HAP-1 (cell line): ENCODE measurements at places on chromosomes 16 and 17.
A peak's percentile ranks its signal among the peaks of the same experiment; 100 is the strongest.

DNA sequence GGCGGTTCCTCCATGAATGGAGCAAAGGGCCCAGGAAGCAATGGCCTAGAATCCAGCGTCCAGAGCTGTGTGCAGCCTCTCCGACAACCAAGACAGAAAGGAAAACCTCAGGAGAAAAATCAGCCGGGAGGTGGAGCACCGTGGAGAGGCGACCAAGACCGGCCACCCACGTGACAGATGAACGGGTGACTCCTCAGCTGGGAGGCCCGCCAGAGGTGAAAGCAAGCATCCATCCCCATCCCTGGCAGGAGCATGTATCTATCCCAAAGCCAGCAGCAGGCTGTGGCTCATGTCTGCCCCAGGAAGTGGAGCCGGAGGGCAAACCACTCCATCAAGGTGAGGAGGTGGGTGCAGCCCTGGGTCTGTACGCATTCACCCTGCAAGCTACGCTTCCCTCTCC lies 52.1 kb downstream of the FOXL1 start:
- no peak for DNase-seq

- DNase-seq, result no peak
Observed at GRCh38 chr16:82626791-82627261, at the start of gene CDH13. Gene CDH13, plus strand, starts transcription at chr16:82626969.

- DNase-seq, result no peak
Observed at GRCh38 chr17:1724869-1725641, 551 bp downstream of the WDR81 start.

- DNase-seq, result no peak
Observed at GRCh38 chr17:39922006-39922405, 3.6 kb upstream of the GSDMB start.

DNA sequence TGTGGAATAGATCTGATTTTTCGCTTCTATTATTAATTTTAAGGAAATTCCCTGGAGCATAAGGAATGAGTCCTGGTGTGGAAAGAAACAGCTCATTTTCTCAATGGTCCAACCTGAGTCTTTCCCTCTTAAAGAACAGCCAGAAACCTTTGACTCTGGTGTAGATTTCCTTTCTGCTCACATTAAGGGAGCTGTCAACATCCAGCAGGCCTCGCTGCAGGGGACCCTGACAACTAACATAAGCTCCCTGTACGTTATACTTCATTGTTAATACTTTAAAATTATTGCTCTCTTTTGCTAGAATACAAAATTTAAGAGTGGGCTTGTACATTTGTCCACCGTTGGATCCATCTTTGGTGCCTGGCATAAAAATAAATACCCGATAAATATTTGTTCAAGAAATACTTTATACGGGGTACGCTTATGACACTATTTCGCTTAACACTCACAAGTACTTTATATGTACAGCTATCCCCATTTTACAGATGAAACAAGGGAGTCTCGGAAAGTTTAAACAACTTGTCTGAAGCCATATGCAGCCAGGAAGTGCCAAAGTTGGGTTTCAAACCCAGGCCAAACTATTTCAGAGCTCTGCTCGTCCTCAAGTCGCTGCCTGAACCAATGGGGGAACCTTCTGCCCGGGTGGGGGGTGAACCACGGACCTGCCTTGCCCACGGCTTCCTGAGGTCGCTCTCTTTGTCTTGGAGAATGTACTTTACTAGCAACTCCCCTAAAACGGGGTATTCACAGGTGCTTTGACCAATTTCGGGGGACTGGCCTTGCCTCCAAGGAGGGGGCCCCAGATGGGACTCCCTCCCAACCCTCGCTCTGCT lies 611 bp downstream of the SMARCE1 start:
- peak; percentile 47 for DNase-seq

DNA sequence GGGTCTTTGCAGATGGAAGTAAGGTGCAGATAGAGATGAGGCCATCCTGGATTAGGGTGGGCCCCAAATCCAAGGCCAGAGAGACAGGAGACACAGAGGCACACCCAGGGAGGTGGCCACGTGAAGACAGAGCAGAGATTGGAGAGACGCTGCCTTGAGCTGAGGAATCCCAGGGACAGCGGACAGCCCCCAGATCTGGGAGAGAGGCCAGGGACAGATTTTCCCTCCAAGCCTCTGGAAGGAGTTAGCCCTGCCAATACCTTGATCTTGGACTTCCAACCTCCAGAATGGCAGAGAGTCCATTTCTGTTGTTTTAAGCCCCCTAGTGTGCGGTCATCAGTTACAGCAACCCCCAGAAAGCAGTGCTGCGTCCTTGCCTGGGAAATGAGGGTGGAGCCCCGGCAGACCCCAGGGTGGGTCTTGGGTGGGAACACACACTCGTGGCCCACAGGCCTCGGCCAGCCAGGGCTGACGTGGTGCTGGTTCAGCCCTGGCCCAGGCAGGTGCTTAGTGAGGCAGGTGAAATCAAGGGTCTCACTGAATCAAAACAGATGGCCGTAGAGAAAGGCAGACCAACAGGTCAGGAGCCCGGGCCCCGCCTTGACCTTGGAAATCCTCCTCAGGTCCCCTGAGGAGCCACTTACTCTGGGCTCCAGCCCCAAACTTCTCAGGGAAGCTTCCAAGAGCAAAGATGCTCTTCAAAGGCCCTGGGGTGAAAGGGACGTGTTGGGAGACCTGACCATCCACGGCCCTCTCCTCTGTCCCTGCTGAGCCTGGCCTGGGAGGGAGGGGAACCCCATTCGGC lies 169.3 kb downstream of the RBFOX3 start:
- no peak for DNase-seq
